Daoy (cell line): ENCODE measurements at places on chromosomes 12 and 14. TPM values are rescaled to one million over a fixed set of nuclear protein-coding genes. Genes with fewer than 3 reads are reported as not detected.

Gene CATSPERB
- total RNA-seq = not detected in 2 replicates

Gene SPIC
- not detected in 2 replicates for total RNA-seq

Gene ADIPOR2
- 29.9 and 30.0 TPM in 2 replicates for total RNA-seq

Gene SUSD6
- 4.6 and 4.8 TPM in 2 replicates for total RNA-seq

Gene PMEL
- total RNA-seq = 0.06 and 0.12 TPM in 2 replicates

Gene FGF6
- not detected in 2 replicates for total RNA-seq

Gene TUBA1C
- 835 and 1,096 TPM in 2 replicates for total RNA-seq

Gene SLC25A21
- total RNA-seq = 37.0 and 105 TPM in 2 replicates

Gene ESRRB
- total RNA-seq = 0.27 TPM in 1 of 2 replicates, not detected in the other

Gene PZP
- total RNA-seq = not detected in 2 replicates

Gene LTB4R
- total RNA-seq = 2.5 and 6.3 TPM in 2 replicates

Gene INHBC
- not detected in 2 replicates for total RNA-seq

Gene PLEKHH1
- 2.1 and 3.3 TPM in 2 replicates for total RNA-seq

Gene DEPDC4
- 1.1 and 2.4 TPM in 2 replicates for total RNA-seq

Gene COL2A1
- 0.30 and 1.1 TPM in 2 replicates for total RNA-seq

Gene CPNE8
- 17.3 and 27.1 TPM in 2 replicates for total RNA-seq

Gene STYK1
- total RNA-seq = 0.17 and 1.0 TPM in 2 replicates

Gene PTPN6
- total RNA-seq = not detected in 2 replicates

Gene FAM222A
- 1.0 and 2.4 TPM in 2 replicates for total RNA-seq

Gene SYNJ2BP
- total RNA-seq = 27.2 and 36.0 TPM in 2 replicates

Gene RNF41
- 48.1 and 52.3 TPM in 2 replicates for total RNA-seq

Gene A2ML1
- not detected in 2 replicates for total RNA-seq

Gene IL22
- not detected in 2 replicates for total RNA-seq

Gene KRT78
- total RNA-seq = 1.2 TPM in 1 of 2 replicates, not detected in the other
